Activated naive CD8-positive, alpha-beta T cell treated with anti-CD3 and anti-CD28 coated beads, Interleukin-2, amount 50 U/mL, for 16 hours (primary cell): ENCODE measurements at places on chromosomes 16 and 17.

- DNase-seq, result no peak
Observed at GRCh38 chr17:48909783-48910182, 1.6 kb downstream of the UBE2Z start.

- no peak for DNase-seq
Observed at GRCh38 chr17:29909236-29910003, 20.6 kb downstream of the SSH2 start.

GRCh38 chr16:85863384-85863774, 35.6 kb upstream of the IRF8 start:
- no peak for DNase-seq

- DNase-seq, result peak; percentile 48
Observed at GRCh38 chr17:43994272-43995149, 9.9 kb upstream of the NAGS start.

DNA sequence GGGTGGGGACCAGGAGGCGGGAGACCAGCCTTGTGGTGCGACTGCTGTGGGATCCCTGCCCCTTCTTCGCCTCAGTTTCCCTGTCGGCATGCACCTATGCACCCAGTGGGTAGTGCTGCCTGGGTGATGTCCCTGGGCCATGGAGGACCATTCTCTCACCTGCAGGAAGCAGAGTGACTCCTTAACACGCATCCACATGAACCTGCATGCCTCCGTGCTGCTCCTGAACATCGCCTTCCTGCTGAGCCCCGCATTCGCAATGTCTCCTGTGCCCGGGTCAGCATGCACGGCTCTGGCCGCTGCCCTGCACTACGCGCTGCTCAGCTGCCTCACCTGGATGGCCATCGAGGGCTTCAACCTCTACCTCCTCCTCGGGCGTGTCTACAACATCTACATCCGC, 25.2 kb downstream of the ADGRG5 start:
- DNase-seq, result no peak

DNA sequence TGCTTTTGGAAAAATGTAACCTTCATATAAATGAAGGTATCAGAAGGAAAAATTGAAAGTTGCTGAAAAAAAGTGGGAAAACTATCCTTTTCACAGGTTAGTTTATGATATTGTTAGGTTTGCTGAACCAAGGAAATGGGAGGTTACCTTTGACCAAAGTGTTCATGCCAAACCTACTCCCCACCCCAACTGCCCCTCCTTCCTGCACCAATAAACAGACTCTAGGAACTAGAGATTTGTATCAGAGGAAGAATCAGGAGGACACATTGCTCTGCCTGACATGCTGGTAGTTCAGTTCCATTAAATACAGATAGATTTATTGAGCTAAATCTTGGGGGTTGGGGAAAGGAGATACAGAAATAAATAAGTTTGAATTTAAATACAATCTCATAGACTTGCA, 18.2 kb downstream of the MYH8 start:
- no peak for DNase-seq

DNA sequence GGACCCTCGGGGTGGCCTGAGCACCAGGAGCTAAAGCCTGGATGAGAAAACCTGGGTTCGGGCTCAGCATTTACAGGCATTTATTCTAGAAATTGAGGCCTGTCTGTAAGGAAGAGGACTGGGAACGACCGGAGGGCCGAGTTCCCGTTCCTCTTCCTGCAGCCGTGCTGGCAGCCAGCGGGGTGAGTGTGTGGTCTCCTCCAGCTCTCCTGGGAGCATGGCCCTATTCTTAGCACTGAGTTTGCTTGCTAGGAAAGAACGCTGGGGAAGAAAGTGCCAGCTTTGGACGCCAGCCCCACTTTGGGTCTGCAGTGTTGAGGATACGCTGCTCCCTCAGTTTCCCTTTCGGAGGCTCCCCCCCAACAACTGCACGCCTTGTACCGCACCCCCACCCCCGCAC, 49.6 kb downstream of the MGAT5B start:
- DNase-seq, result no peak

DNA sequence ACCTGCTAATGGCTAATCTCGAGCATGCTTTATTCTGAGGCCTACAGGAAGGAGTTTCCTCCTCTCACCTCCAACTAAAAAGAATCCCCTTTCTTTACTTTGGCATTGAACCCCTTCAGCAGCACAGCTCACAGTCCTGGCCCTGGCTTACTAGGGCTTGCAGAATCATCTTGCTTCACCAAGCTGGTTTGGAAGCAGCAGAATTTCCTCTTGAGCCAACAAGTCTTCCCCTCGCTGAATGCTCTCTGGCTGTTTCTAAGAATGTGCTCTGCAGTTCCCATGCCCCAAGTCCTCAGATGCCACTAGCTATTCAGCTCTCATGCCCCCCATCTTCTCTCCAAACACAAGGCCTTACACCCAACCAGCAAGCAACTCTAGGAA, 271.2 kb downstream of the NTN1 start:
- no peak for DNase-seq

DNA sequence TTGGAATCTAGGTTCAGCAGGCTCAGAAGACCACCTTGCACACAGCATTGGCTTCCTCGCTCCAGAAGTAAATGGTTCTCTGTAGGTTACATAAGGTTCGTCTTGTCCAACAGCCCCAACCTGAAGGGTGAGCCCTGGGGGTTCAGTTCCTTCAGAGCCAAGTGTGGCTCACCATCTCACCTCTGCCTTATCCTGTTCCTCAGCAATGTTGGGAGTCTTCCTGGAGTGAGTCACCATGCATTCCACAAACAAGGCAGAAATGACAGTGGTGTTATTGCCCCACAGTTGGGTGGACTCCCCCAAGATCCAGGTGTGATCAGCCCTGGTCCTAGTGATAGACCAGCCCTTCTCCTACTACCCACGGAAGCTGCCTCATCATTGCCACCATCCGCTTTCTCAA, 26.8 kb upstream of the SMPD3 start:
- no peak for DNase-seq

DNA sequence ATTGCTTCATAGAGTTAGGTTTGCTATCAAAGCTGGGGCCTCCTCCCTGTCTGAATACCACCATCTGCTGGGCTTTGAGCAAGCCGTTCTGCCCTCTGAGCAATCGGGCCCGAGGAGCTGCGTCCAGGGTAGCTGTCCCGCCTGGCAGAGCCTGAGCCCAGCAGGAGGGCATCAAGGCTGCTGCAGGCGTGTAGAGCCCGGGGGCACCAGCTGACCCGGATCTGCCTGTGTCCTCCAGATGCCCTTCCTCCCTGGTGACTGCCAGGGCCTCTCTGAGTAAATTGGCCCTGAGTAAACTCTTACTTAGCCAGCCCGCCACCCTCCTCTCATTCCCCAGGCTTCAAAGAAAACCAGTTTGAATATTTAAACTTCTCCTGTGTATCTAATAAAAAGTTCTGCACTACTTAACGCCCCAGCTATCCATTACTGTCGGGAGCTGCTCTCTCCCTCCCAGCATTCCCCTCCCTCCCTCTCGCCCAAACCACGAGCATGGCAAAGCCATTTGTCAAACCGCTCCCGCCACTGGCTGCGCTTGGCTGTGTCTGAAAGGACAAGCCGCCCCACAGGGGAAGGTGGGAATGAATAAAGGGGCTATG, 16.4 kb downstream of the CDK5RAP3 start:
- DNase-seq, result no peak

GRCh38 chr17:76356803-76357456, 3.2 kb upstream of the PRPSAP1 start:
- DNase-seq, result no peak

GRCh38 chr17:27824176-27824715, 23.9 kb upstream of the NOS2 start:
- no peak for DNase-seq

GRCh38 chr17:12034538-12034937, 13.9 kb downstream of the MAP2K4 start:
- no peak for DNase-seq

GRCh38 chr16:17658881-17659280, 188.1 kb upstream of the XYLT1 start:
- no peak for DNase-seq

- no peak for DNase-seq
Observed at GRCh38 chr16:12096828-12097522, 120.4 kb downstream of the SNX29 start.

DNA sequence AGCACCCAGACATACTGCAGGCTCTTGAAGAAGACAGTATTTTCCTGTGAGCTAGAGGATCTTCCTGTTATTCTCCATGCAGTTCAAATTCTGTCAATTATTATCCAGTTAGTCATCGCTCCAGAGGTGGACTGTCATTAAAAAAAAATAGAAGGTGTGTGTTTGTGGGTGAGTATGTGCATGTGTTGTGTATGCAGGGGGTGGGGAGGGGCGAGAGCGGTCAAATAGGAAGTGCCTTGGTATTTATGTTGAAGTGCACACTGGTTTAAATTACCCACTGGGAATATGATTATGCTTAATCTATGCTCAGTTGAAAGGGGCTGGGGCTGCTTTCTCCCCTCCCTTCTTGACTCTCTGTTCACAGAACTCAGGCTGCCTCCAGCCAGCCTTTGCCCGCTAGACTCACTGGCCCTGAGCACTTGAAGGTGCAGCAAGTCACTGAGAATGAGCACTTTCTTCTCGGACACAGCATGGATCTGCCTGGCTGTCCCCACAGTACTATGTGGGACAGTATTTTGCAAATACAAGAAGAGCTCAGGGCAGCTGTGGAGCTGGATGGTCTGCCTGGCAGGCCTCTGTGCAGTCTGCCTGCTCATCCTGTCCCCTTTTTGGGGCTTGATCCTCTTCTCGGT, at the start of gene HSD17B2:
Gene HSD17B2, plus strand, starts transcription at position 273 of the 632 bp plus-strand sequence. Its CDS starts 172 bp downstream, at position 445.
- no peak for DNase-seq

DNA sequence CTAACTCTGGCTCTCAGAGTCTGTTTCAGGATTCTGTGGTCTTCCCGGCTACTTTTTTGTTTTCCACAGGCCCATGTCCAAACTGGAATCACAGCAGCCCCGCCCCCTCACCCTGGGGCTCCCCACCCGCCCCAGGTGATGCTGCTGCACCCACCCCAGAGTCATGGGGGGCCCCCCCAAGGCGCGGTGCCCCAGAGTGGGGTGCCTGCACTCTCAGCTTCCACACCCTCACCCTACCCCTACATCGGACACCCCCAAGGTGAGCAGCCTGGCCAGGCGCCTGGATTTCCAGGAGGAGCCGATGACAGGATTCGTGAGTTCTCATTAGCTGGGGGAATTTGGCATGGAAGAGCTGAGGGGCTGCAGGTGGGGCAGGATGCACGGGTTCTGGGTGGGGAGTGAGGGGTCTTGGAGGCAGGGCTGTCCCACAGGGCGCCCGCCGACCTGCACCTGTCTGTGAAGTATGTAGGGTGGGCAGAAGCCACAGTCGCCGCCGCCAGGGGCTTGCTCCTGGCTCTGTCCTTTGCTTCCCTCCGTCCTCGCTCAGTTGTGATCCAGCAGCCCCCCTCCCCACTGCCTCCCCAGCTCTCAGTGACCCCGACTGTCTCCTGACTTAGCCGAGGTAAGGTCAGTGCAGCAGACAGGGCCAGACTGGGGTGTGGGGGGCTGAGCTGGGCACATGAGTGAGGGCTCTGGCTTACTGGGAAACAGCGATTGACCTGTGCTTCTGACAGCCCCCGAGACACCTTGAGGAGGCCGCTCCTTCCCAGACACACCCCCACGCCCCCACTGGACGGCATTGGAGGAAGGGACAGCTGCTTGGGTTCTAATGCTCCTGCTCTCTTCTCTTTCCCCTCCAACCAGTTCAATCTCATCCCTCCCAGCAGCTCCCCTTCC, 10.0 kb downstream of the TUFM start:
- DNase-seq, result no peak

- DNase-seq, result no peak
Observed at GRCh38 chr17:49881054-49881402, 33.2 kb upstream of the TAC4 start.

DNA sequence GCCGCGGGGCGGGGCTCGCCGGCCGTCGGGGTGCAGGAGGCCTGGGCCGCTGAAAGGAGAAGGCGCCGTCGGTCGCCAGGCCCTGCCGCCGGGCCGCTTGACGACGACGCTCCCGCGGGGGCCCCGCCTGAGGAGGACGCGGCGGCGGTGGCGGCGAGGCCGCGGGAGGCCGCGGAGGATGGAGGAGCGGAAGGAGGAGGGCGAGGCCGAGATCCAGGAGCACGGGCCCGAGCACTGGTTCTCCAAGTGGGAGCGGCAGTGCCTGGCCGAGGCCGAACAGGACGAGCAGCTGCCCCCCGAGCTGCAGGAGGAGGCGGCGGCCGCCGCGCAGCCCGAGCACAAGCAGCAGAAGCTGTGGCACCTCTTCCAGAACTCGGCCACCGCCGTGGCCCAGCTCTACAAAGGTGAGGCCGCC, 430 bp downstream of the HAPSTR1 start:
- DNase-seq, result no peak

GRCh38 chr16:58859958-58860669, 126.0 kb upstream of the GOT2 start:
- no peak for DNase-seq

GRCh38 chr17:61143026-61143425, 256.6 kb upstream of the TBX2 start:
- DNase-seq, result no peak

- no peak for DNase-seq
Observed at GRCh38 chr16:1351215-1351581, 480 bp downstream of the TSR3 start.

DNA sequence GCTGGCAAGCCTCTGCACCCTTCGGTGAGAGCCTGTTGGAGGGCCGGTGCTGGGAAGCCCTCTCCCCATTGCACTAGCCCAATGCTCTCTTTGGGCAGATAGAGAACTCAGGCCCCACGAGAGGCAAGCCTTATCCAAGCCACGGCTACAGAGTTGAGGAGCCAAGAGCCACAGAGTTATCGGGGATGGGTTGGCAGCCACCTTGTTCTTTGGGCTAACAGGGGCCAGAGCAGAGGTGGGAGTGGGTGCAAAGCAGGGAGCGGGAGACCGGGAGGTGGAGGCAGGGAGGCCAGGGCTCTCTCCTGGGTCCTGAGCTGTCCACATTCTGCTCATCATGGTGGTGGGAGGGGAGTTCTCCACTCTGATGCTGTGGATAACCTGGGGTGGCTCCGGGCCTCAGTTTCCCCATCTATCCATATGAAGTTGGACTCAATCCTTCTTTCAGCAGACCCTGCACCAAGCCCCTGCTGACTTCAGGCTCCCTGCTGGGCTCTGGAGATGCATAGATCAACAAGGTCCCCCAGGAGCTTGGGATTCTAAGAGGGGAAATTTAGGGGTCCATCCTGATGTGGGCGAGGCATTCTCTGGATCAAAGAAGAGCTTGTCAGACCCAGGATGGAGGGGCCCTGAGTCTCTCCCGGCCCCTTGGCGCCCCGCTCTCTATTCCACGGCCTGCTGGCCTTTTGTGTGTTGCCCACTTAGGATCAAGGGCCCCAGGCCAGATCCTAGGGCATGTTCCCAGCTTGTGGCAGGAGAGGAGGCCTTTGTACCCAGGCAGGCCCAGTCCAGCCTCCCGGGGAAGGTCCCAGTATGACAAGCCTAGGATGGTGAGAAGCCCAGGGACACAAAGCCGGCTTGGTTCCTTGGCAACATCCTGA, 557 bp upstream of the CX3CL1 start:
- DNase-seq, result no peak

- DNase-seq, result no peak
Observed at GRCh38 chr17:40345994-40346764, 18.4 kb downstream of the GJD3 start.

DNA sequence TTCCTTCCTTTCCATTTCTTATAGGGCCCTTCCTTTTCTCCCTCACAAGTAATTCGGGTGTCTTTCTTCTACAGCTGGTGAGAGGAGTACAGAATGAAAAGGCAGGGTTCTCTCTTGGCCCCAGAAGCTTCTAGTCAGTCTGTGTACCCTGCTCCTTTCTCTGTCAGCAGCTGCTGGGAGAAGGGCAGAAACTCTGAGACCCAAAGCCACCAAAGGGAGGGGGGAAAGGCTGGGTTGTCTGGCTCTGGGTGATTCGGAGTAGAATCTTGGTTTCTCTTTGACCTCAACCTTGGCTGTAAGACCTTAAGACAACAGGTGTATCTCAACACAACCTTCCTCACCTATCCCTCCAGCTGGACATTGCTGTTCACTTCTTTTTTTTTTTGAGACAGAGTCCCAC, 3.3 kb upstream of the NR1D1 start:
- no peak for DNase-seq
